ENCODE measurements at places on chromosomes 13 and 19.
A peak's percentile ranks its signal among the peaks of the same experiment; 100 is the strongest.

GRCh38 chr13:77599351-77599750 is 63.8 kb downstream of the SCEL start:
- no peak for DNase-seq

DNA sequence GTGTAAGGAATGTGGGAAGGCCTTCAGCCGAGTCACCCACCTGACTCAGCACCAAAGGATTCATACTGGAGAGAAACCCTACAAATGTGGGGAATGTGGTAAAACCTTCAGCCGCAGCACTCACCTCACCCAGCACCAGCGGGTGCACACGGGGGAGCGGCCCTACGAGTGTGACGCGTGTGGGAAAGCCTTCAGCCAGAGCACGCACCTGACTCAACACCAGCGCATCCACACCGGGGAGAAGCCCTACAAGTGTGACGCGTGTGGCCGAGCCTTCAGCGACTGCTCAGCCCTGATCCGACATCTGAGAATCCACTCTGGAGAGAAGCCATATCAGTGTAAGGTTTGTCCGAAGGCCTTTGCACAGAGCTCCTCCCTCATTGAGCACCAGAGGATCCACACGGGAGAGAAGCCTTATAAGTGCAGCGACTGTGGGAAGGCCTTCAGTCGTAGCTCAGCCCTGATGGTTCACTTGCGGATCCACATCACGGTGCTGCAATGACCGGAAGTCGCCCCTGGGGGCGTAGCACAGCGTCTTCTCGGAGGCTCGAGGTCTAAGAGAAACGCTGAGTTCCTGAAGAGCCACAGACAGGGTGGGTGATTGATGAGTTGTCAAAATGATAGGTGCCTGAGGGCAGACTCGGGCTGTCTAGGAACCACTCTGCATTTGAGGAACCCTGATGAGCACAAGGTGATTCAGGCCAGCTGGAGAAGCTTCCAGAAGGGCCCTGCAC is 12.2 kb downstream of the ZSCAN22 start:
- DNase-seq: no peak

DNA sequence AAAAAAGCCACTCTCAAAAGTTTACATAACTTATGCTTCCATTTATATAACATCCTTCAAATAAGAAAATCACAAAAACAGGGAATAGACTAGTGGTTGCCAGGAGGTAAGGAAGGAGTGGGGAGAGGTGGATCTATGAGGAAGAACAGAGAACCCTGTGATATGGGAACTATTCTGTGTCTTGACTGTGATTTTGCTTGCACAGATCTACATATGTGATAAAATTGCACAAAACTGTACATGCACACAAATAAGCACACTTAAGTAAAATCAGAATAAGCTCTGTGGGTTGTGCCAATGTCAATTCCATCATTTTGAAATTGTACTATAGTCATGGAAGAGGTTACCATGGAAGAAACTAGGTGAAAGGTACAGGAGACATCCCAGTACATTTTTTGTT is 121.6 kb upstream of the SGCG start:
- no peak for DNase-seq

DNA sequence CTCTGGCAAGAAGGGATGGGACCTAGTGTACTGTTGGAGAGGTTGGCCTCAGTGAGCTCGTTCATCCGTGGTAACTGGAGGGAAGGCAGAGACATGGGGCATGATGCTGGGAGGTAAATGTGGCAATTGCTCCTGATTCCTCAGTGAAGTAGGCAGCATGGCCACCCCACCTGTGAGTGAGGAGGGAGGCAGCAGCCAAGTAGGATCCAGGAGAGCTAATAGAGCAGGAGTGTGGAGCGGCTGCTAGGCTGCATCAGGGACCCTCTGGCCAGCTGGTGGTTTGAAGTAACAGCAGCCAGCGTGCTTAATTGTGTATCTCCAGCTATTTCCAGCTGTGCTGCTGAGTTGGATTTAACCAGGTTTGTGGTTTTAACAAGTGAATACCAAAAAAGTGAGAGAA is 24.7 kb downstream of the TM9SF2 start:
- DNase-seq: no peak

DNA sequence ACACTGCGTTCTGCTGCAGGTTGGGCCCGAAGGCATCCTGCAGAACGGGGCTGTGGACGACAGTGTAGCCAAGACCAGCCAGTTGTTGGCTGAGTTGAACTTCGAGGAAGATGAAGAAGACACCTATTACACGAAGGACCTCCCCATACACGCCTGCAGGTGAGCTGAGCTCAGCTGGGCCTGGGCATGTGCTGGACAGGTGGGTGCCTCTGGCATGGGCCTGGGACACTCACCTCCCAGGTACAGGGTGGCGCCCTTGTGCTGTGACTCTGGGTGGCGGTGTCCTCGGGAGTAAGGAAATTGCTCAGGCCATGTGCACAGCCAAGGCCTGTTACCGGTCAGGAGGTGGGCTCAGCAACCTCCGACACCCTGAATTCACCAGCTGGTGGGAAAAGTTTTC is 14.2 kb downstream of the UPF1 start:
- DNase-seq: no peak

DNA sequence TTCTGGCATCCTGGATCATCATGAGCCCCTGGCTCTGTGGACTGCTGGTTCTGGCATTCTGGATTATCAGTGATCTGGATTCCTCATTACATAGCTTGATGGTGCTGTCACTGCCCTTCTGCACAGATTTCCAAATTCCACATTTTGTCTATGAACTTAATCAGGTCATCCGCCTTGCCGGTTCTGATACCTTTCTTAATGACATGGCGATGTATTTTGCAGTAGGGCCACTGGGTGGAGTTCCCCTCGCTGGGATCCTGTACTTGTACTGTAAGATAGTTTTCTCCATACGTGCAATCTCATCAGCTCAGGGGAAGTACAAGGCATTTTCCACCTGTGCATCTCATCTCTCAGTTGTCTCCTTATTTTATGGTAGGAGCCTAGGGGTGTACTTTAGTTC is 24.4 kb upstream of the OR7C2 start:
- DNase-seq: no peak

DNA sequence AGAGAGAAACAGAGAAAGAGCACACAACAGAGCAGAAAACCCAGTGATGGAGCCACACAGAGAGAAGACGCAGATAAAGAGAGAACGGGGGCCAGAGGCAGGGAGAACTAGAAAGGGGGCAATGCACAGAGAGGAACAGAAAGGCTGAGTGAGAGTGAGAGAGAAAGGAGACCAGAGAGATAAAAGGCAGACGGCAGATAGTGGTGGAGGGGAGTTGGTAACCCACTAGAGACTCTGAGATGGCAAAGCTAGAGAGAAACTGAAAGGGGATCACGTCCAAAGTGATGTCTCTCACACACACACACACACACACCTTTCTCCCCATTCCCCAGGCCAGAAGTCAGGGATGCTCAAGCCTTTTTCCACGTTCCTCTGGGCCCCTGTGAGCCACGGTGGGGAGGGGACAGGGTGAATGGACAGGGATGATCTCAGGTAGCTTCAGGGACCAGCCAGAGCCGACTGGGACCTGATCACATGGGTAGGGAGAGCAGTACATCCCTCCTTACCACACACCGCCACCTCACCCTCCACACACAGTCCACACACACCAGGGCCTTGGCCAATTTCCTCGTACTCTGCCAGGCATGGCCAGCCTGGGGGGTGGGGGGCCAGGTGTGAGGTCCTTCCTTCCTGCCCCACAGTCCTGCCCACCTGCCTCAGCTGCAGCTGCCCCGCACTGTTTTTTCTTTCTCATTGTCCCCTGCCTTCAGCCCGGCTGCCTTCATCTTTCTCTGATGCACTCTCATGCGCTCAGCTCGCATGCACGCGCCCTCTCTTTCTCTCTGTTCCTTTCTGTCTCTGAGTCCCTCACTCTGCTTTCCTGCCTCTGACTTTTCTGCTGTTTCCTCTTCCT is 22.5 kb upstream of the POU2F2 start:
- DNase-seq: no peak

GRCh38 chr13:99980201-99980823 is 1.3 kb upstream of the ZIC2 start:
- DNase-seq: peak; percentile 43

DNA sequence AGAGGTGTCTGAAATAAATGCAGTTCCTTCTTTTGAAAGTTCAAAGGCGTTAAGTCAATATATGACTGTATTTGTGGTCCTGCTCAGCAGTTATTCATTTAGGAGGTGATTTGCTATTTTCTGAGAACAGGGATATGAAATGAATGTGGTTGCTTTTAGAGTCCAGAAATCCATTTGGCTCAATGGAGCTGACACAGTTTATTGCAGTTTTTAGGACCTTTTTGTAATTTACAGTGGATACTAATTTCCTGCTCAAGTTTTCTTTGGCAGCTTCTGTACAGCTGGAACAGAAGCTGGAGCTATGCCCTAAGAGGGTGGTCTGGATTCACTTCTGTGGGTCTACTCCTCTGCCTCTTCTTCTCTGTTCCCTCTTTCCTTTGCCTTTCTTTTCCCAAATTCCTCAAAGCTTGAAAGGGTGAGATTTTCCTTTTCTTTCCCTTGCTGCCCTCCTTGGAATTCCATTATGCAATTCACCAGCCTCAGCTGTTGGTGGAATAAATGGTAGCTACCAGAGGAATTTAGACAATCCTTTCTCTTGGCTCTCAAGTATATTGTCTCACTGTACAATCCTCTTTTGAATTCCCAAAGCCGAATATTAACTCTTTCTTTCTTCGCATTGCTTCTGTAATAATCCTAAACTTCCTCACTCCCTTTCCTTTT is 39.9 kb downstream of the ITGBL1 start:
- DNase-seq: no peak

DNA sequence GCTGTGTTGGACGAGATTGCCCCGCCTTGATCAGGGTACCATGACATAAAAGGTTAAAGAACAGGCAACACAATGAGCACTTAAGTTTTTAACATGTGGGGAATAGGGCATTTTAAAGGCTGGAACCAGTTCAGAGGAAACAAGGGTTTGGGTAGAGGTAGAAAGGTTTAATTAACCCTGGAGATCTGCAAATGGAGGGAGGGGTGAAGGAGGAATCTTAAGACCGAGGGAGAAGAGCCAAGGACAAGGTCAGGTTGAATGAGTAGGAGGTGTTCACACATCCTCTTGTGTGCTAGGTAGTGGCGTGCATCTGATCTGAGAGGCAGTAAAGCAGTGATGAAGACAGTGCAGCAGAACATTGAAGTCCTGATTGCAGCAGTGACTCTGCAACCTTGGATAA is 28.5 kb downstream of the SKA3 start:
- DNase-seq: no peak

- DNase-seq: no peak
Measured at GRCh38 chr13:74138241-74138640, 4.0 kb upstream of the KLF12 start.

DNA sequence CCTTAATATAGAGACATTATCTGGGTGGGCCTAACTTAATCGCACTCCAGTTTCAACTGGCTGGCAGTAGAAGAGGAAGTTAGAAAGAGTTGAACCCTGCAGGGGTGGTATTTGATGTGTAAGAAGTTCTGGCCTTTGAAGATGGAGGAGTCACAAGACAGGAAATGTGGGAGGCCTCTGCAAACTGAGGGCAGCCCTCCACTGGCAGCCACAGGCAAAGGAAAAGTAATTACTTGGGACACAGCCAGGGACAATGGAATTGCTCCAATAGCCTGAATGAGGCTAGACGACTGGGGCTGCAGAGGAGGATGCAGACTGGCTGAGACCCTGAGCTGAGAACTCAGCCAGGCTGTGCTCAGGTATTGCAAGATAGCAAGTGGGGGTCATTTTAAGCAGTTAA is 703.3 kb upstream of the ARGLU1 start:
- no peak for DNase-seq

GRCh38 chr13:98847780-98848179 is 95.3 kb upstream of the SLC15A1 start:
- no peak for DNase-seq

GRCh38 chr13:106034201-106034600 is 501.3 kb downstream of the EFNB2 start:
- no peak for DNase-seq

GRCh38 chr13:54415753-54416366 is 1387.2 kb downstream of the OLFM4 start:
- DNase-seq: no peak

- DNase-seq: no peak
Measured at GRCh38 chr13:80783926-80784565, 443.1 kb upstream of the SPRY2 start.

GRCh38 chr19:32172566-32173160 is 172.7 kb upstream of the ZNF507 start:
- DNase-seq: no peak

GRCh38 chr19:30911491-30911890 is 437.7 kb downstream of the TSHZ3 start:
- no peak for DNase-seq

All from effector CD8-positive, alpha-beta T cell (primary cell).